Fibroblast of skin of left quadriceps (primary cell): ENCODE measurements at places on chromosomes 3 and 15.
A peak's percentile ranks its signal among the peaks of the same experiment; 100 is the strongest.

DNA sequence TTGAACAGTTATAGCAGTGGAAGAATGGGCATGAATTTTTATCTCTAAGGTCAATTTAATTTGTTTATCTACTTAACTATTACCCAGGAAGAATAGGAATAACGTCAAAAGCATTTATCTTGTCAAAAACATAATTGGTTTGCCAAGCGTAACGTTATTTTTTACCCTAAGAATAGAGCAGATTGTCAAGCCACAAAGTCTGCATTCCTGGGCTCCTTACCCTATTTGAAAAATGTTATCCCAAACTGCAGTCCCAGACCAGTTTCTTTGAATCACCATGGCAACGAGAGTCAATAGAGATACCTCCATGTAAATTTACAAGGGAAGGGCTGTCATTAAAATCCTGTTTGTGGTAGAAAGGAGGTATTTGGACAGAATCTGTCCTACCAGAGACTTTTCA lies 61.1 kb downstream of the CPNE4 start:
- no peak for DNase-seq

- DNase-seq: peak; percentile 32
Measured at GRCh38 chr3:167684388-167684993, 30.7 kb upstream of the WDR49 start.

DNA sequence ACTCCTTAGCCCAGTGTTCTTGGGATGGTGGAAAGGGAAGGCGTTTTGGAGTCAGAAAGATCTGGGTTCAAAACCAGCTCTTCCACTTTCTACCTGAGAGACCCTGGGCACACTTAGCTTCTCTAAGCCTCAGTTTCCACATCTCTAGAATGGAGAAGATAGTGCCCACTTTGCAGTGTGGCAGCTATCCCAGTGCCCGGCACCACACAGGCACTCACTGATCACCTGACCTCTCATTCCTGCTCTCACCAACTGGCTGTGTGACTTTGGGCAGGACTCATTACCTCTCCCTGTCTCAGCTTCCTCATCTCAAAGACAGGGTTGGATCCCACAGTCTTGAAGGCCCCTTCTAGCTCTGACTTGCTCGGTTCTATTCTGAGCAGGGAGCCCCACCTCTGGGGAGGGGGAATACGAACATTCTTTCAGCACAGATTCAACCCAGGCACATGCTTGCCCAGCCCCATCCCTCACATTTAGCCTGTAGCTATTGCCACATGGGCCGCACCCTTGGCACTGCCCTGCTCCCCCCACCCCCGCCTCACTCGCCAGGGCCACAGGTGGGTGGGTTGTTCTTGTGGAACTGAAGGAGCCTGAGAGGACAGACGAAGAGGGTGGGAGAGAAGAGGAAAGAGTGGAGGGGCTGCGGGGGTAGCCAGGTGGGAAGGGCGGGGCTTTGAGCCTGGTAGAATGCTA lies 39.2 kb downstream of the EPHB3 start:
- DNase-seq: no peak

GRCh38 chr3:70108072-70108471 lies 108.5 kb downstream of the SAMMSON start:
- no peak for DNase-seq

GRCh38 chr15:83890587-83890986 lies 236.7 kb downstream of the ADAMTSL3 start:
- no peak for DNase-seq

- no peak for DNase-seq
Measured at GRCh38 chr3:45979378-45979777, 16.2 kb downstream of the FYCO1 start.

- DNase-seq: no peak
Measured at GRCh38 chr3:58899159-58899952, 150.5 kb downstream of the CFAP20DC start.
